ENCODE measurements at places on chromosomes 16 and 17.
A peak's percentile ranks its signal among the peaks of the same experiment; 100 is the strongest.

DNA sequence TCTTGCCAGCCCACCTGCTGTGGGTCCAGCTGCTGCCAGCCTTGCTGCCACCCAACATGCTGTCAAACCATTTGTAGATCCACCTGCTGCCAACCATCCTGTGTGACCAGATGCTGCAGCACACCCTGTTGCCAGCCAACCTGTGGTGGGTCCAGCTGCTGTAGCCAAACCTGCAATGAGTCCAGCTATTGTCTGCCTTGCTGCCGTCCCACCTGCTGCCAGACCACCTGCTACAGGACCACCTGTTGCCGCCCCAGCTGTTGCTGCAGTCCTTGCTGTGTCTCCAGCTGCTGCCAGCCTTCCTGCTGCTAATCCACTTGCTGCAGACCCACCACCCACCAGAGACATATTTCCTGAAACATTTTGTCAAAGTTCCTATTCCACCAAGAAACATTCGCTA is 641 bp downstream of the KRTAP9-1 start:
- DNase-seq, result no peak

DNA sequence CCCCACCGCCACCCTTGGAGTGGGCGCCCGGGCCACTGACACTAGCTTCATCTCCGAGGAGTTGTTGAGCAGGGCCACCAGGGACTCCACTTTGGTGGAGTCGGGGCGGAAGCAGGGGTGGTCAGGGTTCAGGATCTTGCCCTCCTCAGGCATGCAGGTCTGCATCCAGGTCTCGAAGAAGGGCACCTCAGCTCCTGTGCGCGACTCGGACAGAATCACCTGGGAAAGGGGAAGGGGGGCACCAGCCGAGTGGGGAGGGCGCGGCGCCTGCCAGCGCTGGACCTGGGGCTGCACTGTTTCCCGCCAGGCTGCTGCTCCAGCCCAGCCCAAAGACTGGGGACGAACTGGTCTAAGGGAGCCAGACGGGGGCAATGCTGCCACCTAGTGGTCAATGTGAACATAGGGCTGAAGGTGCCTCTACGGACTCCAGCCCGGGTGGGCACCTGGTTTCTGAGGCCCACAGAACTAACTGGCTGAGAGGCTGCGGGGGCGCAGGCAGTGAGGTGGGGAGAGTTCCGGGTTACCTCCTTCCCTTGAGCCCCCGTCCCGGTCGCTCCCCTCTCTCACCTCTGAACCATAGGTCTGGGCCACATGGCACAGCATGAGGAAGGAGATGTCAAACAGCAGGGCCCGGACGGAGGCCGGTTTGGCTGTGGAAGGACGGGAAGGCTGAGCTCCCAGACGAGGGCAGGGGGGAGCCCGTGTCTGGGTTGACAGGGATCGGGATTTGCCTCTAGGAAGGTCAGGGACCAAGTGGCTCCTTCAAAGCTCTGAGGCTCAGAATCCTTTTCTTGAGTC is 11.8 kb downstream of the CSF3 start:
- peak; percentile 86 for DNase-seq

DNA sequence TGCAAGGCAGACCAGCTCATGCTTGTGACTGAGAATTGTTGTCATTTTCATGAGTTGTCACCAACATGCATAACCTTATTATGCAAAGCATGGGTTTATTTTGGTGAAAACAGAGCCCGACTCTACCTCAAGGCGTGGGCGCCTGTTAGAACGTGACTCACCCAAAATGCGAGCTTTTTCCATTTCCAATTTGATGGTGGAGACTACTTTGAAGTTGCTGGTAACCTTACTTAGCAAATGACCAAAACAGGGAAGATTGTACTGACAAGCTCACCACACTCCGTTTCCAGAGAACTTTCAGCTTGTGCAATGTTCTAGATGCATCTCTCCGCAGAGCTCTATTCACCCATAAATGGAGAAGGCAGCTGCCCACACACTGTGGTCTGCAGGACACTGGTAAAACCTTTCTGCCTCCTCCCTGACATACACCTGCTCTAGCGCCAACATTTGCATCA is 284.5 kb downstream of the MAF start:
- no peak for DNase-seq

DNA sequence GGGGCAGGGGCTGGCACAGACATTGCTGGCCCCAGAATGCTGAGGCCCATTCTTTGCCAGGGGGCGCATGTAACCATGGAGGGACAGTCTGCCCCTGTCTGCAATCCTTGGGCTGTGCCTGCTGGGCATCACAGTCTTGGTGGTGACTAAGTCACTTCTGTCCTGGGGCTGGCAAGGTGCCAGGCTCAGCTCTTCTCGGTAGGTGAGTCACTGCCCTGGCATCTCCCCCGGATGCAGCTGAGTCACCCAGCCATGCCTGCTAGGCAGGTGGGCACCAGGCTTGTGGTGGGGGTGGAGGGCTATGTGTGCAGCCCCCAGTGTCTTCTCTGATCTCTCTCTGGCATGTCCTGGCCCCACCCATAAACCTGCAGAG is 5.6 kb downstream of the RARA start:
- peak; percentile 96 for DNase-seq

GRCh38 chr17:35969558-35970380 is 11.5 kb downstream of the CCL16 start:
- no peak for DNase-seq

DNA sequence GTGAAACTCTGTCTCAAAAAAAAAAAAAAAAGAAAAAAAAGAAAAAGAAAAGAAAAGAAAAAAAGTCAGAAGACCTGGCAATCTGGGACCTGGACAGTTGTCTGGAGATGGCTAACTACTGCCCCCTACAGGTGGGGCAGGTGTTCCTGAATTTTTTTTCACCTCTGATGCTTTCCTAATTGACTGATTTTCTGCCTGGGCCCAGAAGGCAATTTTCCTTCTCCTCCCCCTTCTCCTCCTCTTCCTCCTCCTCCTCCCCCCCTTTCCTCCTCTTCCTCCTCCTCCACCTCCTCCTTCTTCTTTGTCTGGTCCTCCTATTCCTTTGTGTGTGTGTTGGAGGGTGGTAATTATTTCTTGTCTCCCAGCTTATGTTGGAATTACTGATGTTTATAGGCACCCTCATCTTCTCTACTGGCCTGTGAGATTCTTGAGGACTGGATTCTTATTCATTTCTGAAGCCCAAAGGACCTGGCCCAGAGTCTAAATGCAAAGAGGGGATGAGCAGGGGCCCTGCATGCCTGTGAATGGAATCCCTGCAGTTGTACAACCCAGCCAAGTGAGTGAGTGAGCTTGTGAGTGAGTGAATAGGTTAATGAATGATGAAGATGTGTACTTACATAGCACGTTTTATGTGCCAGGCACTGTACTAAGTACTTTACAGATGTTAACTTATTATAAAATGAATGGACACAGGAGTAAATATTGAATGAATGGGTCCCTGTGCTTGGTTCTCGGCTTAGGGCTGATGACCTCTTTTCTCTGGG is 26.9 kb downstream of the IRX5 start:
- no peak for DNase-seq

DNA sequence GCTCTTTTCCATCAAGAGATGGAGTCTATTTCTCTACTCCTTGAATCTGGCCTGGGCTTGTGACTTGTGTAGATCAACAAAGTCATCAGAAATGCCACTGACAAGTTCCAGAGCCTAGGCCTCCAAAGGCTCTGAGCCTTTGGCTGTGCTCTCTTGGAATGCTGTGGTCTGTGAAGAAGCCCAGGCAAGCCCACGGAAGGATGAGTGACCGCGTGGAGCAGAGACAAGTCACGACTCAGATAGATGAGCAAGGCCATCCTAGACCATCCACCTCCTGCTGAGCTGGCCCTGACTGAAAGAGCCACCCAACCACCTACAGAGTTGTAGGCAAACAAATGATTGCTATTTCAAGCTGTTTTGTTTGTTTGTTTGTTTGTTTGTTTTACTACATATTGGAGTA is 11.6 kb upstream of the ICAM2 start:
- peak; percentile 23 for DNase-seq

DNA sequence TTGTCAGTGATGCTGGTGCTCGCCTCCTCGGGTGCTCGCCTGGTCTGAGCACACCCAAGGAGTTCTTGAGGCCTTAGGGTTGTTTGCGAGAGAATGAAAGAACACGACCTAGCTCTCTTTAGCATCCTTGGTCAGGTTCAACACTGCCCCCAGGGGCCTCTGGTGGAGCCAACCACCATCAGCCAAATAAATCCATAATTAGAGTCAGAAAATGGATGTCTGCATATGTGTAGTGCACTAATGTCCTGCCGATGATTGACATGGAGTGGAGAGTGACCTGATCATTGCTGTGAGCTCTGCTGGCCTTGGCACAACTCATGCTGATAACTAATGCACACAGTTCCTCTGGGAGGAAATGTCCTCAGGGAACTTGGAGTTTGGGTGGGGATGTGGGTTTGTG is 8.2 kb upstream of the STH start:
- no peak for DNase-seq

GRCh38 chr17:82358465-82359350 is at the start of gene TEX19:
Gene TEX19, plus strand, starts transcription at chr17:82359247. Its CDS starts 2,904 bp downstream, at chr17:82362151.
- no peak for DNase-seq

DNA sequence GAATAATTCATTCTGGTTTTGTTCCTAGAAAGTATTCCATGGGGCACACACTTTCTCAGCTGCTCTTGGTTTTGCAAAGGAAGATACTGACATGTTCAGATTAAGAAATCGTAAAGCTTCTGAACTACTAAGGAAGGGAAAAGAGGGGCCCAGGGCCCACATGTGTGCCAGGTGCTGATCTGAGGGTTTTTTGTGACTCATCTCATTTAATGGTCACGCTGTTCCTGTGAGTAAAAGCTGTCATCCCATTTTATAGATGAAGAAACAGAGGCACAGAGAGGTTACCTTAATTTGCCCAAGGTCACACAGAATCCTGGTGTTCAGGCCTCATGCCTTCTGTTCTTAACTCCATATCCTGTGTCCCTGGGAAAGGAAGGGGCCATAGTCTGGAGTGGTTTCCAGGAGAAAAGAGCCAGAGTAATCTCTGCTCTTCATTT is 113.2 kb downstream of the MSI2 start:
- no peak for DNase-seq

DNA sequence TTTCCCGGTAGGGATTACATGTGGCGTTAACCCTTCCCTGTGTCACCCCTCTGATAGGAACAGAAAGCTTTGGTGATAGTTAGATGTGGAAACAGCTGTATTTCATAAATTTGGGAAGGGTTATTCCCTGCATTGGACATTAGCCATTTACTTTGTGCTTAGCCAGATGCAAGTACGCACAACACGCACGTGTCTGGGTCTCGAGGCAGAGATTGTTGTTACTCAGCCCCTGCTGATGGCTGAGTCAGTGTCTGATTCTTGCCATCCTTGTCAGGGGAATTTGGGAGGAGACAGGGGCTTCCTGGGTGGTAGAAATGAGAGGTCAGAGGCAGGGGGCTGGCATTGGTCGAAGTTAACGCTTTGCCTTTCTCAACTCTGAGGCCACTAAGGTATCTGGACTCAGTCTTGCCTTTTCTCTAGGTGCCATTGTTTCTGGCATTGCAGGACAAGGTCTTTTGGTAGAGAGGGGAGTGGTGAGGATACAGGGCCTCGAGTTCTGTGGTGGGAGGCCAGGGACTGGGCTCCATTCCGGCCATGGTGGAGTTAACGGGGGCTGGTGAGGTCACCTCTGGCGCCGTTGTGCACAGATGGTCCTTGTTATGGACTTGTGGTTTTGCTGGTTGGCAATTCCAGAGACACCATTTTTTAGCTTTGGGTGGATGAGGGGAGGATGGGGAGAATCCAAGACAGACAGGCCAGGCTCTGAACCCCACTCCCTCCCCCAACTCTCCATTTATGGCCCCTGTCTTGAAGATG is 8.2 kb downstream of the MMP2 start:
- DNase-seq, result no peak

DNA sequence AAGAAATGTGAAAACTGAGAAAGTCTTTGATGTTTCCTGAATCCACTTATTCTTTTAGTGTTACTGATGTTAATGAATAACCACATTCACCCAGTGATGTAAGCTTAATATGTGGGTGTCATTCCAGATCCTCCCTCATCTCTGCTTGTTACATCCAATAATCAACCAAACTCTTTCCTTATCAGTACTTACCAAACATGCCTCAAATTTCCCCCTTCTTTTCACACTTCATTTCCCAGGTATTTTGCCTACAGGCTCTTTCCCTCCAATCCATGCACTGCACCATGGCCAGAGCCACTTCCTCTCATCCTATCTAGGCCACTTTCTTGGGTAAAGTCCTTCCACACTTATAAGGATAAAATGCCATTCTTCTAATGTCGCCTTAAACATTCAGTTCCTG is 451.5 kb downstream of the NPIPA7 start:
- DNase-seq, result no peak

- DNase-seq, result no peak
Observed at GRCh38 chr17:49715717-49716279, 8.0 kb upstream of the SLC35B1 start.

DNA sequence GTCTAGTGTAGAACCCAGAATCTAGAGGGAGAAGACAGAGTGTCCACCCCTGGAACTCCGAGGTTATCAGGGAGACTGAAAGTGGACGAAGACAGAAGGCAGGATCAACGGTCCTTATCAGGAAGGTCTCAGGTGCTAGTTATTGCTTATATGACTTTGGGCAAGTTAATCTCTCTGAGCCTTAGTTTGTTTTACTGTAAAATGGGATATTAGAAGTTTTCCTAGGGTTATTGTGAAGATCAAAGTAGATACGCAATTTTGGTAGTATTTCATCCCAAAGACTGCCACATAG is 1.2 kb downstream of the RNF167 start:
- DNase-seq, result no peak

DNA sequence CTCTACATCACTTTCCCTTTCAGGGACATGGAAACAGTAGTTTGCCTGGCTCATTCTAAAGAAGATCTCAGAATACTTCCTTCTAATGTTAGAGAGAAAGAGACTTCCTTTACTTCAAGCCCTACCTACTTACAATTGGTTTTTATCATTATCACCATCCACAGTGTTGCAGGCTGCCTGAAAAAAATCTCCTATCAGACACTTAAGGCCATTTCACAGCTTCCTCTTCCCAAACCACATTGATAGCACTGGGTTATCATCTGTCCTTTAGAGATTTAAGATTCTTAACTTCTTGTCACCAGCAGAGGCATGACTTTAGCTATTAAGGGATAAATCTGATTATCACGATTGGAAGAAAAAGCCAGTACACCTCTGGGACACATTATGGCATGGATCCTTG is 178.5 kb upstream of the TBX2 start:
- no peak for DNase-seq

GRCh38 chr16:13997526-13997925 is 73.6 kb upstream of the MRTFB start:
- DNase-seq, result no peak

DNA sequence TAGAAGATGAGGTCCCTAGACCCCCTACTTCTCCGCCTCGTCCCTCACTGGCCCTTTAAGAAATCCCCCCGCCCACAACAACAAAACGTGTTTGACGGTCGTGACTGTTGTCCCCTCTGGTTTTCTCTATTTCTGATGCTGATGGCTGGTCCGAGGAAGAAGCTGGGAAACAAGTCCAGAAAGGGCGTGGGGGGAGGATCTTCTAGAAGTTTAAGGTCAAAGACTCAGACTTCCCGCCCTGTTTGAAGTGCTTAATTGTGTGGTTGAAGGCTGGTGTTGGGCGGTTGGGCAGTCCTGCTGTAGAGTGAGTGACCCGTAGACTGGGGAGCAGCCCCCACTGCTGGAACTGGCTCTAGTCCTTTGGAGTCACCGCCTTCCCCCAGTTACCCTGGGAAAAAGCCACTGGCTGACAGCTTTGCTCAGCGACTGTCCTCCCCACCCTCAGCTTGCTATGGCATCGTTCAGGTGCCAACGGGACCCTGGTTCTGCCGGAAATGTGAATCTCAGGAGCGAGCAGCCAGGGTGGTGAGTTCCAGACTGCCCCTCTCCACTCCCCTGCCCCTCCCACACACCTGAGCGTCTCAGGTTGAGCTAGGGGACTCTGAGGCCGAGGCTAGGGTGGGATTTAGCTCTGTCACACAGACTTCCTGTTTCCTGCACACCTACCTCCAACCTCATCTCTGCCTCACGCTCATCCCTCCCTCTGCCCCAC is 1.6 kb downstream of the MLLT6 start:
- DNase-seq, result no peak

GRCh38 chr17:1931844-1932579 is 93.1 kb downstream of the RTN4RL1 start:
- DNase-seq, result no peak

Measured in upper lobe of right lung (tissue), 1 donor.